DMS53 (cell line): ENCODE measurements at places on chromosomes 5 and 9.

- DNase-seq = no peak
These were observed 472.0 kb downstream of the ACTL7B start for GRCh38 chr9:108383796-108384195.

- DNase-seq = no peak
These were observed 18.8 kb upstream of the CORO2A start for GRCh38 chr9:98211260-98211659.

GRCh38 chr9:136629001-136629878, 33.5 kb upstream of the EGFL7 start:
- DNase-seq = no peak

GRCh38 chr5:95723632-95724369, 7.3 kb upstream of the RHOBTB3 start:
- peak; percentile 8 for DNase-seq

DNA sequence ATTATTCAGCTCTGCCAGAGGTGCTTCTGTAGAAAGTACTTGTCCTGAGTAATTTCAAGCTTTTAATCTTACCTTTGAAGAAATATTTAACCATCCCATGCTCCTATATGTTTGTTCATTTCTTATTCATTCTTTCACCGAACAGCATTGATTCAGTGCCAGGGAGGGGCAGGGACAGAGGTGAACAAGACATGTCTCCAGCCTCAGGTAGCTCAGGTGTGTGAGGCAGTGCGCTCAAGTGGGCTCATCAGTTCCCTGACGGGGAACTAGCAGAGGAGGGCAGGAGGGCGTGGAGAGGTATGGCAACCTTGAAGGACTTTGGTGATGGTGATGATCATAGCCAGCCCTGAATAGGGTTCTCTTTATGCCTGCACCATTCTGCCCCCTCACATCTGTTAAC, 25.9 kb downstream of the ERGIC1 start:
- DNase-seq = no peak

- DNase-seq = peak; percentile 37
These were observed 146.0 kb downstream of the C9orf50 start for GRCh38 chr9:129474740-129475404.

DNA sequence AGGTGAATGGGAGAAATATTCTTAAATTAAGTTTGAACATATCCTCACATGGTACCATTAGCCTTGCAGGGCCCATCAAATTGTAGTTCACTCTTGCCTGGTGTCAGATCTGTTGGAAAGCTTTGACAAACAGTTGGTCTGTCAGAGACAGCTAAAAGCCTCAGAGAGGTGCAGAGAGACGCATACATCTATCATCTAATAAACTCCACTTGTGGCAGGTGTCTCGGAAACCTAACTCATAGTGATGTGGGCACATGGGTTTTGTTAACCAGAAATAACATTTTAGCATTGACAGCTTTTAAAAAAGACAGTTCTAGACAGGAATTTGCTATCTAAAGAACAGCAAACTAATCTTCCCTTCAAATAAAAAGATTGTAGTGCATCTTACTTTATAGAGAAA, 315.9 kb downstream of the KDM4C start:
- no peak for DNase-seq

GRCh38 chr5:117731446-117731845, 1156.8 kb upstream of the SEMA6A start:
- no peak for DNase-seq

DNA sequence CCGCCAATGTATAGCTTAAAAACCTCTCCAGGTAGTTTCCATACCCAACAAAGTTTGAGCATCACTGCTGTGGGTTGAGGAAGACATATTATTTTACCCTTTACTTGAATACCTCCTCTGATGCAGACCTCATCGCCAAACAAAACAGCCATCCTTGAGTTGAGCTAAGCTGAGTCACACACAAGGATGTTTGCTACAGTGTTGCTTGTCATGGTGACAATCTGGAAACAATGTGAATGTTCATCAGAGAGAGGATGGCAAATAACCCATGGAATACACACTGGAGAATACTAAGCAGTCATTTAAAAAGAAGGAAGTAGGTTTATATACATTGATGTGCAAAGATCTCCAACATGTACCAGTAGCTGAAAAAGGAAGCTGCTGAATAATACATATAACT, 41.1 kb upstream of the TCF7 start:
- peak; percentile 71 for DNase-seq

DNA sequence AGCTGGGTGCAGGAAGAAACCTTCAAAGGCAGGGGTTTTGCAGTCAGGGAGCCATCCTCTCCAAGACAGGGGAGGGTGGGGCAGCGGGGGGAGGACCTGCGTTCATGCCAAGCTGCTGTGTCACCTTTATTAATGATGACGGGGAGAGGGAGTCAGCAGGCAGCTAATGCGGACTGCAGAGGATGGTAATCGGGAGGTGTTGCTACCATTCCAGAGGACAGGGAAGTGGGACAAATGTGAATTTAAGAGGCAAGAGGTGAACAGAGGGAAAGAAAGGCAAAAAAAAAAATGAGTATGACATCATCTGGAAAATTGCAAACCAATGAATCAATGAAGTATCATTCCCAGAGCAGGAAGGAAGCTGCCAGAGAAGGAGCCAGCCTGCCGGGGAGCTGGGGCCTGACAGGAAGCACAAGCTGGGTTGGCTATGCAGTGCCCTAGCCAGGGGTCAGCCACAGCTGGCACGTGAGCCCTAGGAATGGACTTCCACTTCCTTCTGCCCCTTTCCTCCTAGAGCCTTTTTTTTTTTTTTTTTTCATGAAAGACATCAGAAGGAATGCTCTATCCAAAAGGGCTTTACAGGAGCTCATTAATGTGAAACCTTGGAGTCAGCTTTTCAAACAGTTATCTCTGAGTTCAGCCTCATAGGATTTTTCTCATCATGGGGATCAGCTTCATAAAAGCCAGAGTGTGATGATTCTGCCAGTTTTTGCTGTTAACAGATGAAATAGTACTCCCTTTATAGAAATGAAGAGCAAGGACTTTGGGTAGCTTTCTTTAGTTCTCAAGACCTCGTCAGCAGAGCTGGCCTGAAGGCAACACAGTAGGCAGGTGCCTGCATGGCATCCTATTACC, 9.2 kb downstream of the INSYN2B start:
- DNase-seq = no peak

GRCh38 chr9:6907772-6908381, 150.1 kb downstream of the KDM4C start:
- DNase-seq = peak; percentile 46

DNA sequence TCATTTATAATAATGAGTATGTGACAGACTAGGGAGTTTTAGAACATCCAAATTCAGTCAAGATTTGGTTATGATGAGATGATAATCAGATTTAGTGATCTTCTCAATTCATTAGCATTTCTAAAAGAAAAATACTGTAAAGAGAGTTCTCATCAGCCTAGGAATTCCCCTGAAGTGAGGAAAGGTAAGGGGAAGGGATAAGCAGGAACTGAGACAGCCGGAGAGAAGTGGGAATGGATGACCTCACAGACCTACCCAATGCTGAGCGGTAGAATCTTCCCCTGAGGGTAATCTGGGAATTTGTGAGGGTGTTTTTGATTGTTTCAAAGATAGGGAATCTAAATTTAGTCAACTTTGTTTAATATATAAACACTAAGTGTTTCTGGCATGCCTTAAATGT, 16.7 kb upstream of the GPBP1 start:
- DNase-seq = no peak

DNA sequence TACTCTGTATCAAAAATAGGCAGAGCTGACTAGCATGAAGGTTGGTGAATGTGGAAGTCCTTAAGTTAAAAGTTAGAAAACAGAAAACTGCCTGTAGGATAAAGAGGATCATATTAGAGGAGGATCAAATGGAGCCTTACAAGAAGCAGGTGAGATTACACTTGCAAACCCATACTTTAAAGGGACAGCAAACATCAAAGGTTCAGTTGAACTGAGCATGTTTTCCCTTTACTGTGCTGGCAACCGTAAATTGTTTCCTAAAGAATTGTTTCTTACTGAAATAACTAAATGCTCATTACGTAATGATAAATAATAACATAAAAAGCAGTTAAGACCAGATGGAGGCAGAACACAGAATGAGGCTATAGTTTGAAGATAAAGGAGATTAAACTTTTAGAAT, 465.3 kb upstream of the FTMT start:
- DNase-seq = no peak

GRCh38 chr5:129960831-129961230, 56.6 kb downstream of the CHSY3 start:
- no peak for DNase-seq

- DNase-seq = no peak
These were observed 234.4 kb downstream of the NTRK2 start for GRCh38 chr9:84903963-84904362.

GRCh38 chr5:132423438-132423898, 54.0 kb downstream of the SLC22A5 start:
- no peak for DNase-seq

- no peak for DNase-seq
These were observed 146.4 kb upstream of the C9orf72 start for GRCh38 chr9:27719711-27720110.
